ENCODE measurements at places on chromosomes 2 and 18.

- no peak for DNase-seq
These were observed 24.5 kb upstream of the PEX13 start for GRCh38 chr2:60992985-60993392.

GRCh38 chr18:13316063-13316462 is 97.5 kb downstream of the LDLRAD4 start:
- no peak for DNase-seq

GRCh38 chr18:77765468-77765867 is 515.8 kb downstream of the GALR1 start:
- no peak for DNase-seq

GRCh38 chr2:218063486-218063885 is 5.6 kb upstream of the RUFY4 start:
- no peak for DNase-seq

DNA sequence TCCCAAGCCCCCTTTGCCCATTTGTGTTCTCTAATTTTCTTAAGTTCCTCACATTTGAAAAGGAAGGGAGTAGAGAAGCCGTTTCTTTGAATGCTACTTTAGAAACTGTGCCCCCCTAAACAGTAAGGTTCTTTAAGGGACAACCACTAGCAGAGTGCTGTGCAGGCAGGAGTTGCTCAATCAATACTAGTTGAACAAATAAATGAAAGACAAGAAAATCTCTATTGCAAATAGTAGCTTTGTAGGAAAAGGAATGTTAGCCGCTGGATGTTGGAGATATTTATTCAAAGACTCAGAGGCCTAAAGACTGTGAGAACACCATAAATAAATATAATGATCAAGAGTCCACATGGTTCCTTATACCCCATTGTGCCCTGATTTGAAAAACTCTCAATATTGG is 119.8 kb upstream of the SMAD7 start:
- no peak for DNase-seq
